Pancreas (tissue), 10 donors: ENCODE measurements at places on chromosomes 5 and 9. TPM values are rescaled to one million over a fixed set of nuclear protein-coding genes. Genes with fewer than 3 reads are reported as not detected.

DNA sequence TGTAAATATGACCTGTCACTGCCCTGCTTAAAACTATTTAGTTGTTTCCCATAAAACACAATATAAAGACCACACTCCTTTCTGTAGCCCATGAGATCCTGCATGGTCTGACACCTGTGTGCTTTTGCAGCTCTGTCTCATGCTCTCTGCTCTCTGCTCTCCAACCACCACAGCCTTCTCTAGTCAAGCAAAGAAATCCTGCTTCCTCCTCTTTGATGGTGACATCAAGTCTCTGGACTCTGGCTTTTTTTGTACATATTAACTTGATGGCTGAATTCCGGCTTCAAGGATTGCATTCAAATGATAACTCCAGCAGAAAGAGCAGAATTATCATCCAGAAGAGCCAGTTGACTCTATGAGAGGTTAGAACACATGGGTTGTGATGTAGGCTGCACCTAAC lies 58.2 kb downstream of the CHSY3 start:
- no peak overlapping the region for H3K27ac ChIP-seq
- DNase-seq = no peak
- H3K4me3 ChIP-seq = no peak overlapping the region
- H3K4me1 ChIP-seq = no peaks in the 10 kb centered on the region
- no peaks in the 10 kb centered on the region for H3K36me3 ChIP-seq

DNA sequence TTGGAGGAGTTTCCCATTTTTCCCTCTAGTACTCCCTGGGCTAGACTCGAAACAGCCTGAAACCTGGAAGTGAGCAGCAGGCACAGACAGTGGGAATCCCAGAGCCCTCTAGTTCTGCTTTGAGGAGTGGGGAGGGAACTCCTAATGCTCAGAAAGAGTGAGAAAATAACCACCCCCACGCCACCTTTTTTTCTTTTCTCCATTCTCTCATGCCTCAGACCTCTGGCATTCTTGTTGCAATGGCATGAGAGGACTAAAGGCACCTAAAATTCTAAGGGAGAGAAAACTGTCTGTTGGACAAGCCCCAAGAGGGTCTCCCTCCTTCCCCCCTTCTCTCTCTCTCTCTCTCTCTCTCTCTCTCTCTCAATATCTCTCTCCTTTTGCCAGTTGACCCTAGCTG lies 15.1 kb upstream of the IRF1 start:
- H3K27ac ChIP-seq = no peak overlapping the region
- no peak overlapping the region for H3K4me3 ChIP-seq
- no peaks in the 10 kb centered on the region for H3K36me3 ChIP-seq
- H3K27me3 ChIP-seq = no peaks in the 10 kb centered on the region
- no peak for DNase-seq
- peaks cover 23% of the 10 kb centered on the region for H3K4me1 ChIP-seq

GRCh38 chr9:109442716-109443115 lies 55.4 kb downstream of the PTPN3 start:
- no peaks in the 10 kb centered on the region for H3K27me3 ChIP-seq
- no peaks in the 10 kb centered on the region for H3K36me3 ChIP-seq
- peak overlapping the region; percentile 83 for H3K27ac ChIP-seq
- peaks cover 10% of the 10 kb centered on the region for H3K4me1 ChIP-seq

GRCh38 chr5:162474239-162474638 lies 406.7 kb downstream of the GABRG2 start:
- H3K4me1 ChIP-seq = no peaks in the 10 kb centered on the region
- H3K27ac ChIP-seq = no peak overlapping the region
- H3K36me3 ChIP-seq = no peaks in the 10 kb centered on the region
- DNase-seq = no peak
- H3K4me3 ChIP-seq = no peak overlapping the region

GRCh38 chr9:107838766-107839165 lies 349.2 kb upstream of the KLF4 start:
- H3K27me3 ChIP-seq = no peaks in the 10 kb centered on the region
- H3K4me3 ChIP-seq = no peak overlapping the region

GRCh38 chr5:14331386-14331781 lies 188.2 kb downstream of the TRIO start:
- H3K4me3 ChIP-seq = no peak overlapping the region
- no peaks in the 10 kb centered on the region for H3K4me1 ChIP-seq
- H3K36me3 ChIP-seq = no peaks in the 10 kb centered on the region
- DNase-seq = no peak
- H3K27ac ChIP-seq = no peak overlapping the region

Gene DNAI1
- polyA plus RNA-seq = 0.99 TPM

DNA sequence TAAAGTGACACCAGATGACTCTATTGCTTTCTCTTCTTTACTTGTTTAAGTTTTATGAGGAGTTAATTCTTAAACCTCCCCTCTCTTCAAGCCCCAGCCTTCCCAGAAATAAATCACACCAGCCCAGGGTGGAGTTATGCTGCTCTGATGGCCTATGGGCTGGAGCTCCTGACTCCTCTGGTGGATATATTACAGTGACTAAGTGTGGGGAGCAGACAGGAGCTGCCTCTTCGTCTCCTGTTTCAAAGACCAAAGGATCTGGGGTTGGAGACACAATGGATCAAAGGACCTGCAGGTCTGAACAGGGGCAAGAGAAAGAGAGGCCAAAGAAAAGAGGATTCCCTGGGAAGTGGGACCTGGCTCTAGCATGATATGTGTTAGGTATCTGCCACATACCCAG lies 312.0 kb upstream of the MSX2 start:
- H3K27ac ChIP-seq = no peak overlapping the region
- DNase-seq = no peak
- no peaks in the 10 kb centered on the region for H3K4me1 ChIP-seq
- no peak overlapping the region for H3K4me3 ChIP-seq
- H3K36me3 ChIP-seq = no peaks in the 10 kb centered on the region

Gene SLC6A19
- polyA plus RNA-seq = 1.1 TPM

- no peak for DNase-seq
- peaks cover 13% of the 10 kb centered on the region for H3K4me1 ChIP-seq
- no peak overlapping the region for H3K4me3 ChIP-seq
- H3K36me3 ChIP-seq = peaks cover 7% of the 10 kb centered on the region
- peak overlapping the region; percentile 76 for H3K27ac ChIP-seq
Measured at GRCh38 chr9:136053757-136054142, 41.3 kb downstream of the NACC2 start.

DNA sequence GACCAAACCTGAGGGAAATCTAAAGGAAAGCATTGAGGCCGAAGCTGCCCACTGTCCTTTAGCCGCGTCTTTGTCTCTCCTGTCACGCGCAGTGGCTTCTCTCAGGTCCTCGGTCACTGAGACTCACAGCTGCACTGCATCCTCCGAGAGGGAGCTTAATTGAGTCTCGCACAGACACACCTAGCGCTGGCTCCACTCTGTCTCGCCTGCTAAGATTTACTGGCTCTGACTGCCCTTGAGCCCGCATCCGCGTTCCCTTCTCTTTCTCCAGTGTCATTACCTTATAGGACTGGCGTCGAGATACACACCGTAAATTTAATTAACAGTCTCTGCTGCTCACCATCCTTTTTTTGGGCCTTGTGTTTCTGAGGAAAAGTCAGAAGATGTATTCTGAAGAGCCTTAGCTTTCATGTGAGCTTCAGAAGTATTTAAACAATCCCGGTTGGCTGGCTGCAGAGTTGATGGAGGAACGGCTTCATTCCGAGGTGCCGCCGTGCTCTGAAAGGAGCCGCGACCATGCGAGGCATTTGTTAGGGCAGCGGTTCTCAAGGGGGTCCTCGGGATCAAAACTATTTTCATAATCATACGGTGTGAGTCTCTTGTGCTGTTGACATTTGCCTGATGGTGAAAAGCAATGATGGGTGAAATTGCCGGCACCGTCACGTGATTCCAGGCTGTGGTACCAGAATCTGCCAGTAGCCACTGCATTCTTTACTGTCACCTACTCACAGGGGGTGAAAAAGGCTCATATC lies 58.3 kb downstream of the GPR107 start:
- no peak overlapping the region for H3K4me3 ChIP-seq
- H3K36me3 ChIP-seq = no peaks in the 10 kb centered on the region
- H3K4me1 ChIP-seq = no peaks in the 10 kb centered on the region
- H3K27me3 ChIP-seq = no peaks in the 10 kb centered on the region
- no peak overlapping the region for H3K27ac ChIP-seq

DNA sequence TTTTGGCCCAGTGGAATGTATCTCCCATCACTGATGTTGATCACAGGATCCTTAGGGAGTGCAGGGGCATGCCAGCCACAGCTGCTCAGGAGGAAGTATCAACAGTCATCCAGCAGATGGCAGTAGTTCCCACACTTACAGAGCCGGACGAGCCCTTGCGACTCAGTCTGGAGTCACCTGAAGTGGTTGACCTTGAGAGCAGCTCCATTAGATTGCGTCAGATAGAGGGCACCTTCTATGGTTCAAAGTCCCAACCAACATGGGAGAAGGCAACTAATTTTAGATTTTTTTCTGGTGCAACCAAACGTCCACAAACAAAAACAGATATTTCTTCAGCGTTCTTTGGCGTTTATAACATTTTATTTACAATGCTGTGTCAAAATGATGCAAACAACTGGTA lies 124.5 kb downstream of the EGFLAM start:
- no peaks in the 10 kb centered on the region for H3K4me1 ChIP-seq
- DNase-seq = peak; percentile 54
- no peak overlapping the region for H3K4me3 ChIP-seq
- no peaks in the 10 kb centered on the region for H3K27me3 ChIP-seq

GRCh38 chr5:30849931-30850710 lies 343.4 kb upstream of the CDH6 start:
- H3K27ac ChIP-seq = no peak overlapping the region
- no peaks in the 10 kb centered on the region for H3K4me1 ChIP-seq
- no peaks in the 10 kb centered on the region for H3K27me3 ChIP-seq
- no peak for DNase-seq
- H3K36me3 ChIP-seq = no peaks in the 10 kb centered on the region

GRCh38 chr9:3508521-3509291 lies 17.1 kb downstream of the RFX3 start:
- H3K27ac ChIP-seq = no peak overlapping the region
- H3K4me3 ChIP-seq = no peak overlapping the region
- no peaks in the 10 kb centered on the region for H3K36me3 ChIP-seq
- no peaks in the 10 kb centered on the region for H3K4me1 ChIP-seq
